ENCODE measurements at places on chromosomes 5 and 9.

- DNase-seq: no peak
Observed at GRCh38 chr5:124371111-124371706, 375.2 kb downstream of the ZNF608 start.

DNA sequence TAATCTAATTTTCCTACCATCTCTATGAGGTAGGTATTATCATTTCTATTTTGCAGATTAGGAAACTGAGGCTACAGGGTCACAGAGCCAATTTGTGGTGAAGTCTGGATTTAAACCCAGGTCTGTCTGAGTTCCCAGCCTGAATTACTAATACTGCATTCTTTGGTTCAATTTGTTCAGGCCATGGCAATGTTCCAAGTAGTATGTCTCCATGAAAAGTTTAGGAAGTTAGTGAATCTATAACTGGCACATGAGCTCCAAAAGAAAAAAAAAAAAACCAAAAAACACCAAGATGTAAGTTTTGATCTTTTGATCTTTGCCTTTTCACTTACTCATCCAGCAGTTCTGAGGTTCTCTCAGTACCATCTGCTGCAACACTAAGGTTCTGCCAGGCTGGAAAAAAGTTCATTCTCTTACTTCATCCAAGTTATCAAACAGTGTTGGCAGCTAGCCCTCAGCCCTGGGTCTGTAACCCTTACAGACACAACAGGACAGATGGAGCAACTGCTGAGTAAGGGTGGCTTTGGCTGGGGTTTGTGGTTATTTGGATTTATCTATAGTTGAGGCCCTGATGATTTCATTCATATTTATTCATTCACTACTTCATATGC, 4.4 kb upstream of the TMEM268 start:
- no peak for DNase-seq

- DNase-seq: peak; percentile 28
Observed at GRCh38 chr9:120846251-120846889, 3.6 kb upstream of the PSMD5 start.

DNA sequence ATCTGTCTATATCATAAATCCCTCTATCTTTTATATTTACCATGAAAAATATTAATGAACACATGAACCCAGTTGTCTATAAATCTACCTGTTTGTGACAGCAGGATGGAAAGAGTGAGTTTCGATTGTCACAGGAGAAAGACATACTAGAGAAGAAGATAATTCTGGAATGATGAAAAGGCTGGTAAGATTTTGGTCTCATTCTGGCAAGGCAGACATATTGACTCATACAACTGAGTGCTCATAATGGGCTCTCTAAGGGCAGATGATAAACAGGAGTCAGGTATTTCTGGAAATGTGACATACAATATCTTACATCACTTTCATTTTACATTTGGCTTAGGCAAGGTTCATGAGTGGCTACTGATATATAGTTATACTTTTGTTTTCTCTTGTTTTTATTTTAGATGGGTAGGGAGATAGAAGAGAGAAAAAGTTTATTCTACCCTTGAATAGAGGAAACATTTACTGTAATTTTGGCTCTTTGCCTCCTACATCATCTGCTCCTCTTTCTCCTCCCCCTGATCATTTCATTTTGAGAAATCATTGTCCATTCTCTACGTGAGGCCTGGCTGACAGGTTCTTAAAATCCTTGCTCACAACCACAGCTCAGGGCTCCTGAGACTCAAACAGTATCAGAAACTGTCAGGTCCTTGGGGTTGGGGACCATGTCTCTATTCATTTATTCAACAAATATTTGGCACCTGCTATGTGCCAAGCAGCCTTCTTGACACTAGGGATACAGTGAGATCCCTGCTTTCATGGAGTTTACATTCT, 14.4 kb downstream of the ELOVL7 start:
- no peak for DNase-seq

DNA sequence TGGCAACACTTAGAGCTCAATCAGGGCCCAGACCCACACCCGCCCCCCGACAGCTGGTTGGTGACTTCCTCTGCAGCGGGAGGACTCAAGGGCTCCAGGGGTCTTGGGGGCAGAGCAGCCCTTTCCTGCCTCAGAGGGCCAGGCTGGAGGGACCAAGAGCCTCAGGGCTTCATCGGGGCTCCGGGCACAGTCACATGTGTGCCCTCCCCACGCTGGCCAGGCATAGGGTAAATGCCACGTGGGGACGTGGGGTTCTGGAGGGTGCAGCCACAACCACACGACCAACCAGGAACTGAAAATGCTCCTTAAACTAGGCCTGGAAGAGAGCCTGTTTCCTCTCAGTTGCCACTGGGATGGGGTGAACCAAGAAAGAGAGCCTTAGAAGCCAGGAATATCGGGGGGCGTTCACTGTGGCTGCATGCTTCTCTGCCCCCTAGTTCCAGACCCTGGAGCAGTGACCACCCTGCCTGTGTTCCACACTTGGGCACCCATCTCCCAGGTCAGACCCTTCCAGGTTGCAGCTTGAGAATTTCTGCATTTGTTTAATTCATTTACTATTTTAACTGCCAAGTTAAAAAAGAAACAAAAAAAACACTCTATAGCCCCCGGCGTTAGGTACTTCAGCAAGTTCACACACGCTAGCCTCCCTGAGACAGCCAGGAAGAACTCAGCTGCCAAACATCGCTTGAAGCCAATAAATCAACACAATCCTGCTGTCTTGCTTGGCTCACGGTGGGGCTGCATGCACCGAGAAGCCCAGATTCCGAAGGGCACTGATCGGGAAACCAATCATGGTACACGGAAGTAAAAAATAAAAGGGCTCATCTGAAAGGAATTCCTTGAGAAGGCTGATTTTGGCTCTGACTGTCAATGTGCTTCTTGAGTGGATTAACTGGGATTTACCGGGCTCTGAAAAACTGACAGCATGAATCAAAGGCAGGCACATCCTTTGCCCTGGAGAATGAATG, 56.1 kb upstream of the PHYKPL start:
- no peak for DNase-seq

GRCh38 chr9:131982671-131983239, 96.9 kb downstream of the MED27 start:
- no peak for DNase-seq

DNA sequence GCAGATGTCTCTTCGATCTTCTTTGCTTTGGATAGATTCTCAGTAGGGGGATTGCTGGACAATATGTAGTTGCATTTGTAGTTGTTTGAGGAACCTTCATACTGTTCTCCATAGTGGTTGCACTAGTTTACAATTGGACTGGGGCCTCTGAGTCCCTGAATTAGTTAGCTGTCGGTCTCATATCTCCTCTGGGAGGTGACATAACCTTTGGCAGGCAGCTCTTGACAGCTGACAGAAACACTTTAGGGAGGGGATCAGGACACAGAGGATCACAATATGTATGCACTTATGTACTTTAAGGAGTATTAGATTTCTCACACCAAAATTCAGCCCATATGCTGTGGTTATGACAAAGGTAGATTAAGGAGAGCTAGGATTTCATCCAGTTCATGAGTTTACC, 1279.9 kb upstream of the DMAC1 start:
- no peak for DNase-seq

DNA sequence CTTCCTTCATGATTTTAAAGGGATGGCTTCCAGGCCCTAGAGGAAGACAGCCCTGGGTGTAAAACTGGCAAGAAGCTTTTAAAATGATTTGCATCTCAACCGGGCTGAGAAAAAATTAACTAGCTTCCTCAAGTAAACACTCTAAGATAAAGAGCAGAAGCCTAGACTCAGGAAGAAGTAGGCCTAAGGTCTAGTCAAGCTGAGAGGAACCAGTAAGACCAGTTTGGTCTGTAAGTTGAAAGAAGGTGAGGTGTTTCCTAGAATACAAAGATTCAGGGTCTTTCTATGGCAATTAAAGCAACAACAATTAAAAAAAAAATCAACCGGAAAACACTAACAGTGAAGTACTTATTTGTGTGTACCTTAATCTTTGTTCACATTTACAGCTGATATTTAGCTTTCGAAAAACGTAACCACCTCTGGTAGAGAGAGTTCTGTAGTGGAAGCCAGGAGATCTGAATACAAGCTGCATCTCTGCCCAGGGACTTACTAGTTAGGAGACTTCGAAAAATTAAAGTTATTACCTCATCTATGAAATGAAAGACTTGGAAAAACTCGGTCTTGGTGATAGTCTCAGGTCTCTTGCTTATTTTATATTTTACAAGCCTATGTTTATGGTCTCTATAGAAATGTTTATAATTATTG, 75.7 kb downstream of the TUSC1 start:
- no peak for DNase-seq

DNA sequence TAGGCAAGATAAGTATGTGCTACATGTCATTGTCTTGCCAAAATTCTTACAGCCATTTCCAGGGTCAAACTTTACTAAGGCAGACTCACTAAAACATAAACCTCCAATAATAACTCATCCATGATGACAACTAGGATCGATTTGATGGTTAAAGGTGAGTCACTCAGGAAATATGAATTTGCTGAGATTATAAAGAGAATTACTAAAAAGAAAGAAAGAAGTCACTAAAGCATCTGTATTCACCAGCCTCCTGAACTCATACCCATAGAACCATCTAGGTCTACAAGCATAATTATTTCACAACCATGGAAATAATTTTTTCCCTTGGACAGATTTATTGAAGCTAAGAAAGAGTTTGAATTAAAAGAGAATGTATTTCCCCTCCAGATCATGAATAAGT, 258.6 kb downstream of the TLE1 start:
- DNase-seq: no peak

- DNase-seq: no peak
Observed at GRCh38 chr5:1005904-1006655, 2.5 kb upstream of the NKD2 start.

- no peak for DNase-seq
Observed at GRCh38 chr5:94761786-94762185, 143.3 kb downstream of the SLF1 start.

DNA sequence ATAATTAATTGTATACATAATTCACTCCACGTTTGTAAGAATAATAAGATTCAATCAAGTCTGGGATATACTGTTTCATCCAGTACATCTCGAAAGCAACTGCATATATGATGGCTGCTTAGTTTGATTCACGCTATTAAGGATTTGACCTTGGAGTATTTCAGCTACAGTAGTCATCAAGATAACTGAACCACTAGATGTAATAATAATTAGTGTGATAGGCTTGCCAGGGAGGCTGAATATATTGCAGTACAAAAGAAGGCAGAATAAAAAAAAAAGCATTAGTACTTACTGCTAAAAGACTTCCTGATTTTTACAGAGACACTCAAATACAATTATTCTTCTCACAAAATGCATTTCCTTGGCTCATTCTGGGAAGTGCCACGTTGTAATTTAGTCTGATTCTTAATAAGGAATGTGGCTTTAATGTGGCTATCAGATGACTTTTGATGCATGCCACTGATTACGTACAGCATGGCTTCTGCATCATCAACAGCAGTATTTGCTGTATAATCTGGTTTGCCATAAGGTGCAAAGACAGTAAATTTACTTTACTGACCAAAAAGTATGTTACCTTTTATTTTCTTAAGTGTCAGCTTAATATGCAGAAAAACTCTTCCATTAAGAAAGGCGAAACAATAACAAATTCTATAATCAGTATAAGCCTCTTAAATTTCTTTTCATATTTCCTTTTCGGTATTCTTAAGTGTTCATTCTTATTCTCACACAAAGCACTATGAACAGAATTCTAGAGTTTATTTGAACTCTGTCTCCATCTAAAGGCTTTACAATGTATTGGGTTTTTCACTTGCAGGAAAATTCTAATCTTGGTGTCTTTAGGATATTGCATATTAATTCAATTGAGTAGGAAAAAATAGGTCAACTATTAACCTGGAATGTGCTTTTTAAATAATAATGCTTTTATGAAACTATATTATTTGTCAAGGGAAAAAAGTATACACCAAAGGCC, 166.4 kb downstream of the SLF1 start:
- DNase-seq: no peak

- DNase-seq: no peak
Observed at GRCh38 chr9:99294850-99295461, 72.9 kb downstream of the SEC61B start.

DNA sequence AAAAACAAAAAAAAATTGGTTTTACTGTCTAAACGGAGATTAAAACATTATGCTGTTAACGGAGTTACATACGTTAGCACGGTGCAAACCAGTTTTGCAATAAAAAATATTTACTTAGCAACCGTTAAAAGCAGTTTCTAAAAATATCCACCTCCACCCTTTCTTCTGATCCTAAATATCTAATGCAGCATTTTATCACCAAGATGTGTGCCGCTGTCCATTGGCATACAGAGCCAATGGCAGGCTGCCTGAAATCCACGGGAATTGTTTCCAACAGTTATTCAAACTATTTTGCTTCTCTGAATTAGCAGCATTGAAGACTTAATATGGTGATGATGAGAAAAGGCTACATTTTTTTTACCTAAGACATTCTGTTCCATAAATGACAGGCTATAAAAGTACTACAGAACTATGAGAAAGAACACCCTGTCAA, 61.6 kb downstream of the CSNK1A1 start:
- no peak for DNase-seq

DNA sequence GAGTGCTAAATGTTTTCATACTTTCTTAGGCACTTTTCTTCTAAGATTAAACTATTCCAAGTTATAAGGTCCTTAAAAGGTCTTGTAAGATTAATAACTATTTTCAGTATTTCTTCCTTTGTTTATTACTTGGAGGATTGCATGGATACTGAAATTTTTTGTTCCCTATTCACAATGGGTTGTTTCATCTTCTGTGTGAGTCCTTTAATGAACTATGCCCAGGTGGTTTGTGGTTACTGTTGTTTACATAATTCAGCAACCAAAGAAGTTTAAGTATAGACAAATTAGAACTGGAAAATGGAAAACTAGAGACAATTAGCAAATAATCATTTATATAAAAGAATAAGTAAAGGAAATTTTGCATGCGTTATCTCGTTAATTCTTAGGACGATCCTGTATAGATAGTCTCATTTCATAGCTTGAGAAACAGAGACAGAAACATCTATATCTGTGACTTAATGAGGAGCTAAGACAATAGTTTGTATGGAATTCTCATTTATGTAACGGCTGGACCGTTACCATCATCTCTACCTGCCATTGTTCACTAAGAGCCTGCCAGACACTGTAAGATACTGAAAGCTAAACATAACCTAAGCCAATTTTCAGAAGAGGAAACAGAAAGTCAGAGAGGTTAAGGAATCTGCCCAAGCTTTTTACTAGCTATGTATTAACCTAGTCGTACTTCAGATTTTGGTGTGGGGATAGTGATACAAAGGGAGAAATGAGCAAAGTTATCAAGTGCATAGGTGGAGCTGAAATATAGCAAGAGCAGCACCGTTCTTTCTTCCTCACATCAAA, 148.2 kb downstream of the PAM start:
- DNase-seq: no peak

- DNase-seq: no peak
Observed at GRCh38 chr9:36214571-36214970, 23.9 kb downstream of the CLTA start.

DNA sequence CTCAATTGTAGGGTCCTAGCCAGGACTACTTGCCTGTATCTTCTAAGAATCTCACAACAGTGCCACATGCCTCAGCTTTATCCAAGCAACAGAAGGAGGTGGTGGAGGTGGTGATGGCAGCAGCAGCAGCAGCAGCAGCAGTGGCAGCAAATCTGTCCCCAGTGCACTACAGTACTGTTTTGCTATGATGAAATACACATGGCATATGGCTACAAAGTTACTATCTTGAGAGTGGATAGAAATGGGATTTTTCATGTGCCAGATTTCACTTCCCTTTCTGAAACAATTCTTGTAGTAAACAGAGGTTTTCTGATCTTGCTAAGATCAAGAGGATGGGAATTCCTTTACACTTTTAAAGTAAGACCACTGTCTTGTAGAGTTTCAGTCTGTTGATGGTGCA, 8.1 kb upstream of the CYSTM1 start:
- DNase-seq: no peak

Measured in effector CD4-positive, alpha-beta T cell (primary cell).